Germinal center (tissue), 1 donor: ENCODE measurements at places on chromosomes 3 and 15.

GRCh38 chr3:124657138-124657537 is 73.1 kb upstream of the UMPS start:
- no peak for DNase-seq

DNA sequence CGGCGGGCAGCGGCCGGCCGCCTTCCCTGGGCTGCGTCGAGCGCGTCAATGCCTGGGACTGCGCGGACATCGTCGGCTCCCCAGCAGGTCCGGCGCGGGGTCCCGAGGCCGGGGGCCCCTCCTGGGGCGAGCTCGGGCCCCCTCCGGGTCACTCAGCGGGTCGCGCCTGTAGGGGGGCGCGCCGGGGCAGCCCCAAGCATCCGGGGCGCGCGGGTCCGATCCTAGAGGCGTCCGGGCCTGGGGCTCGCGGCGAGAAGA is 725 bp downstream of the TLE3 start:
- DNase-seq = no peak

GRCh38 chr15:62935300-62936081 is 107.1 kb upstream of the TPM1 start:
- DNase-seq = no peak

DNA sequence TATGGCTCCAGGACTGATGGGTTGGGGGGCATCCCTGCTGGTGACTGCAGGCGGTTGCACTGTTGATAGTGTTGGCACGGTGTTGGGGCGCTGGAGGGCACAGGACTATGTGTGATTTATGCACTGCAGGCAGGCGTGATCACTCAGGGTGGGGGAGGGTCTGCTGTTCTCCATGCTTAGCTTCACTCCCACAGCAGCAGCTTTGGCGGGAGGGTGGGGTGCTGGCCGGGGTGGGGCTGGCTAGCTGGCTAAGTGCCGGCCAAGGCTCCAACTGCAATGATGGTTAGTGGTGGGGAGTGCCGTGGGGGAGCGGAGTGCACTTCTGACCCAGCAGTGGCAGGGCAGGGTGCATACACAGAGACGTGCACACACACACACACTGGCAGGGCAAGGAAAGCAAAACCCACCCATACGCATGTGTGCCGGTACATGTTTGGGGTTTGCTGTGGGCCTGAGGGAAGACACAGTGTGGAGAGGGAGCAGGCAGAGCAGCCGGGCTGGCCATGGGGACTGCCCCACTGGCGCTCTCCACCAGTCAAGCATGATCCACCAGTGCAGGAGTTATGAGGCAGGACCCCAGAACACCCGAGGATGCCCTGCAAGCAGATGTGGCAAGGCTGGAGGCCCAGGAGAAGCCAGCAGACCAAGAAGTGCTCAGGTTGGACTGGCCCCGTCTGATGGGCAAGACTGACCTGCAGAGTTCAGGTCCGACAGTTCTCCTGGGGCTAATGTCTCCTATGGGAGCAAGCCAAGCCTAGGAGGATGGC is 16.5 kb upstream of the FGF7 start:
- DNase-seq = no peak

- DNase-seq = no peak
Measured at GRCh38 chr15:98745179-98745578, 96.8 kb downstream of the IGF1R start.

- DNase-seq = no peak
Measured at GRCh38 chr3:128395500-128396162, 71.1 kb downstream of the DNAJB8 start.

DNA sequence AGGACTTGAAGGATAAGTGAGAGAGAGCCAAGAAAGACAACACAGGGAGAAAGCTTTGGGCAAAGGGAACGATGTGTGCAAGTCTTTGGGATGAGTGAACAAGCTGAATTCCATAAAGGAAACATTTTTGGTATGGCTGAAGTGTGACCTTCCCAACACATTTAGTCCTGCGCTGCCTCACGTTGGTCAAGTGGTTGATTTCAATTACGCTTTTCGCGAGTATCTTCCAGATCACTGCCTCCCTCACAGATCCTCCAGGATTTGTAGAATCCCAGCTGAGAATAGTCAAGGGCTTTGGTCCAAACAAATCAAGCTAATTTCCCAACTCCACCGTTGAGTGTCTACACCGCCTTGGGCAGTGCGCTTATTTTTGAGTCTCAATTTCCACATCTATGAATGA is 338.4 kb upstream of the ADAMTS9 start:
- DNase-seq = no peak

GRCh38 chr3:134885877-134886621 is 91.0 kb downstream of the EPHB1 start:
- no peak for DNase-seq

DNA sequence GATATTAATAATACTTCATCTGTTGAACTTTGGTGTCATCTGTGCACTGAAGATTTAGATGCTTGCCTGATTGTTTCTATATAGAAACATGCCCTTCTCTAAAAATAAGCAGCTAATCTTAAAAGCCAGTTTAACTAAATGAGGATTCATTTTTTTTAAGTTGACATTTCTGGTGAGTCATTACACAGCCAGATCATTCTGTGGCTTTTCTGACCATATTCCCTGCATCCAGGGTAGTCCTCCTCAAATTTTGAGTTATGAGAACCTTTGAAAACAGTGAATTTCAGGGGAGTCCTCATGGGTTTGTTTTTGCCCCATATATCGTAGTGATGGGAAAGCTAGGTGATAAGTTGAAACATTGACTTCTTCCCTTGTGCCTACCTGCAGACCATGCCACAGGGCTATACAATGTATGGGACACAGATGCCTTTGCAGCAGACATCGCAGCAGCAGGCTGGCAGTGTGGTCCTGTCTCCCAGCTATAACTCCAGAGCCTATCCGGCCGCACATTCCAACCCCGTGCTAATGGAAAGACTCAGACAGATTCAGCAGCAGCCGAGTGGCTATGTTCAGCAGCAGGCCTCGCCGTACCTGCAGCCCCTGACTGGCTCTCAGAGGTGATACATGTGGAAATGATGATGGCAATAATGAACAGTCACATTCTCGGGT is 26.5 kb upstream of the P2RY12 start:
- DNase-seq = no peak

DNA sequence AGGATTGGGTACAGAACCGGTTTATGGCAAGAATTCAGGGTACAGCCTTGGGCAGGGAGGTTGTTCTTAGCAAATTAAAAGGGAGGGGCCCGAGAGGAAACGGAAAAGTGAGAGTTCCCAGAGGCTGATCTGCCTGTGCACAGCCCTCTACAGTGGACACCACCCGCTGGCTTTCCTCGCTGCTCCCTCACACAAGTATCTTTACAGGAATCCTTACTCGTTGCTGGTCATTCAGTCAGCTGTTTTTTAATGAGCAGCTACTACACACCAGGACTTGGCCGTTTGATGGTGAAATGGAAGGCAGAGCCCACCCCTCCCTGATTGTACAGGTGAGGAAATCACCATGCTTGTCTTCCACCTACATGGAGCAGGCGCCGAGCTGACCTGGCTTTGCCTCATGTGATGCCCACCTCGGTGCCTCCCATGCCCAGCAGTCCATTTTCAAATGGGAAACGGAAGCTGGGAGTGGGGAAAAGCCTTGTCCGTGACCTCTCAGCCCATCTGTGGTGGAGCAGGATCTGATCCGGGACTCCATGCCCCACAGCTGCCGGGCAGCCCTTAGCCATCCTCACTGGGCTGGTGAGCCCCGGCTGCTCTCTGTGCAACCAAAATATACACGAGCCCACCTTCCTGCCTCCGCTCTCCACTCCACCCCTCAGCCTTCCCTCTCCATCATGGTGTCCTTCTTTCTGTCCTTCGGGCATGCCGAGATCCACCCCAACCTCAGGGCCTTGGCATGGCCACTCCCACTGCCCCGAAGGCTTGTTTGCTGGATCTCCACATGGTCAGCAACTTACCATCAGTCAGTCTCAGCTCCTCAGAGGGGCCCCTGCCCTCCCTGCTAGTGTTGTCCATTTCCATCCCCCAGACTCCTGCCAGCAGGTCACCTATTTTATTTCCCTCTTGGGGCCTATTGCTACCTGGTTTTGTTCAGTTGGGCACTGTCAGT is 33.3 kb upstream of the FGD5 start:
- no peak for DNase-seq

DNA sequence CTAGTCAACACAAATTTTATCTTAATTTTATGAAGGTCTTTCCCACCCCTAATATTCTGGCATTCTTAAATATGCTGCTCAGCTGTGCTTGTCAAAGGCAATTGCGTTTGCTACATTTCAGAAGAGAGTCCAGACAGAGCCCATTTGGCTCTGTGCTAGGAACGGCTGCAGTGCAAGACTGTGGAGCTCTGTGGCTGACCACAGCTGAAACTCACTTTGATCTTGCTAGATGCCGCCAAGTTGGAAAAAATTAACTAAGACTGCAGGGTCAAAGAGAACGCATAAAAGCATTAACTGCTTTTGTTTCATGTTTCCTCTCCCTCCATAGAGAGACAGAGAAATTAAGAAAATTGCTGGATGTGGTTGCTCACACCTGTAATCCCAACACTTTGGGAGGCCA is 7.6 kb upstream of the PPP1R2 start:
- DNase-seq = no peak

GRCh38 chr3:164851905-164852304 is 226.4 kb downstream of the SI start:
- no peak for DNase-seq

GRCh38 chr3:98589331-98590036 is 3.9 kb downstream of the CPOX start:
- no peak for DNase-seq

GRCh38 chr15:98715890-98716443 is 67.6 kb downstream of the IGF1R start:
- no peak for DNase-seq

- DNase-seq = no peak
Measured at GRCh38 chr3:127025456-127025855, 42.5 kb downstream of the PLXNA1 start.

- no peak for DNase-seq
Measured at GRCh38 chr3:4841225-4841624, 138.0 kb upstream of the BHLHE40 start.

- no peak for DNase-seq
Measured at GRCh38 chr15:57677204-57677603, 29.3 kb upstream of the POLR2M start.

DNA sequence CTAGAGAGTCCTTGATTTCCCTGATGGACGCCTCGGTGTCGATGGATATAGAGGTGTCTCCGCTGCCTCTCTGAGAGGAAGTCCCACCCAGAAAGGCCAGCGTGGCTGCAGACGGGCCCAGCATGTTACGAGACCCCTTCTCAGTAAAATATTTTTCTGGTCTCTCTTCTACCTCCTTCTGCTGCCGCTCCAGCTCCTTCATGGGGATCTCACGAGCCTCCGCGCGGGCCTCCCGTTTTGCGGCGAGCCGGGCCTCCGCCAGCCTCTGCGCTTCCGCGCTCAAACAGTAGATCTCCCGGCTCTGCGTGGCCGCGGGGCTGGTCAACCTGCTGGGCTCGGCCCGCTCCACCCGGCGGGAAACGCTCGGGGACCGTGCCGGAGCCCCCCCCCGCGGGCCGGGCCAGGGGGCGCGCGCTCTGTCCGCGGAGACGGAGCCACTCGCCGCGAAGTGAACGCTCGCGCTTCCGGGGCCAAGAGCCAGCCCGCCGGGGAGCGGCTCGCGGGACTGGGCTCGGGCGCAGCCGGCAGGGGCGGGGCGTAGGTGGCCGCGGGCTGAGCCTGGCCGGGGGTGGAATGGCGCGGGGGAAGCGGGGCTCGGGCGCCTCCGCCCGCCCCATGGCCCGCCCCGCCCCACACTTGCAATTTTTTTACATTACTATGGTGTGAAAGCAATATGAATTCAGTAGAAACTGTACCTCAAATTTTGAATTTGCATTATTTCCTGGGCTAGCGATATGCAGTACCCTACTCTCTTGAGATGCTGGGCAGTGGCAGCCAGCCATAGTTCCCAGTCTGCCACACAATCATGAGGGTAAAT is 10.2 kb upstream of the KCNMB3 start:
- DNase-seq = peak; percentile 89

GRCh38 chr15:78059110-78059839 is 18.2 kb downstream of the TBC1D2B start:
- no peak for DNase-seq

DNA sequence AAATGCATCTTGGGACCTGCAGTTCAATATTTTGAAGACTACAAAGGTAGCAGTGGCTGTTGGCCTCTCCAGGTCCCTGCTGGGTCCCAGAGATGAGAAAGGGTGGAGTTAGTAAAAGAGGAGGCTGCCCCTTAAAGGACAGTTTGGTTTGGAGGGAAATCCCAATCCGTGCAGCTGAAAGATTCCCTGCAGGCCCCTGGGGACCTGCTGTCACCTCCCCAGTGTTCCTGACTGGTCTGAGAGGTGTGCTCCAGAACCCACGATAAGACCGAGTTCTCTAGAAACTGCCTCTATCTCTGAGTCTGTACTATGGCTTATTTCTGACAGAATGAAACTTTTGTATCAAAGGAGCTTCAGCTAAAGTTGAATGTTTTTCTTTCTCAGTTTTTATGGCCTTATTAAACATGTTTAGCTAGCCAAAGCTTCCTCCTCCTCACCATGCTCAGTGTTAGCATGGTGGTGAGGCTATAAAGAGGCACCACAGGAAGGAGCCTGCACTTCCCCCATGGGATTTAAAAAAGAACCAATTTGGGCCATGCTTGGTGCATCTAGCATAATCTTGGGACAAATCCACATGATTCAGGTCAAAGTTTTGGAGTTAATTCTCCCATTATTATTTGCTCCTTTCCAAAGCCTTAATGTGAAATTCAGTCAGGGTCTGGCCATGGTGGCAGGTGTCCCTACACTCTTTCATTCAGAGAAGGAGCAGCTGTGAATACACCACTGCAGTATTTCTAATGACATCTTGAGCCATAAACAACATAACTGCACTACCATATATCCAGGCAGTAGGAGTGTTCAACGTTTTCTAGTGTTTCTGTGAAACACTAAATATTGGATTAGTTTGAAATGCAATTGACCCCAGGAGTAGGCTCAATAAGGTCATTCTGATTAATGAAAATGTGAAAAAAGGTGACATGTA is 74.4 kb downstream of the ATP1B3 start:
- DNase-seq = no peak

GRCh38 chr3:131553495-131554247 is 50.9 kb upstream of the MRPL3 start:
- DNase-seq = no peak

DNA sequence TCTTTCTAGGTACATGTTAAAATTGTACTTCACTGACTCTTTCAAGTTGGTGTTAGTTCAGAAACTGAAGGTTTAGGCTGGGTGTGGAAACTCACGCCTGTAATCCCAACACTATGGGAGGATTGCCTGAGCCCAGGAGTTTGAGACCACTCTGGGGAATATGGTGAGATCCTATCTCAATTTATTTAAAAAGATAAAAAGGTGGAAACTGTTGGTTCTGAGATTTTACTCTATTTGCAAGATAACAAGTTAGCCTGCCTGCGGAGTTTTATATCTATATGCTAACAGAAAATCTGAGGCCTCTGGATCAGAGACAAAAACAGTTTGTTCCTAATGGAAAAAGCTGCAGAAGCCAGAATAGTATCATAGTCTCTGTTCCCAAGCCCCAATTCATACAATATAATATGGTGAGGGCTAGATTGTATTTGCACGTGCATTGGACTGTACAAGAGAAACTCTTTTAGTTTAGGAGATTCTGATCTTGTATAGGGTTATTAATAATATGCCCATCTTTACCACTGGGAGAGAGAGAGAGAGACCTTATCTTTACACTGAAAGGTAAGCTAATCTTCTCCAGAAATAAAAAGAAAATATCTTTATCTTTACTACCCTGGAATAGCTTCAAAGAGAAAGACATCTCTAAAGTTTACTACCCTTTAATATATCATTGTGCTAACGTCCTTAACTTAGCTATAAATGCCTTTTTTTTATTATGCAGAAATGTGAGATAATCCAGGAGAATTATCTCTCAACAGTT is 1267.6 kb downstream of the OTOL1 start:
- DNase-seq = no peak
